DMS53 (cell line): ENCODE measurements at places on chromosomes 1 and 21.

GRCh38 chr1:2451741-2452140, 24.3 kb upstream of the PLCH2 start:
- DNase-seq = peak; percentile 48

GRCh38 chr1:169711469-169712308, at the start of gene SELL:
Gene SELL (minus strand): TSS chr1:169711620. CDS start chr1:169711498, 122 bp downstream.
- peak; percentile 91 for DNase-seq

DNA sequence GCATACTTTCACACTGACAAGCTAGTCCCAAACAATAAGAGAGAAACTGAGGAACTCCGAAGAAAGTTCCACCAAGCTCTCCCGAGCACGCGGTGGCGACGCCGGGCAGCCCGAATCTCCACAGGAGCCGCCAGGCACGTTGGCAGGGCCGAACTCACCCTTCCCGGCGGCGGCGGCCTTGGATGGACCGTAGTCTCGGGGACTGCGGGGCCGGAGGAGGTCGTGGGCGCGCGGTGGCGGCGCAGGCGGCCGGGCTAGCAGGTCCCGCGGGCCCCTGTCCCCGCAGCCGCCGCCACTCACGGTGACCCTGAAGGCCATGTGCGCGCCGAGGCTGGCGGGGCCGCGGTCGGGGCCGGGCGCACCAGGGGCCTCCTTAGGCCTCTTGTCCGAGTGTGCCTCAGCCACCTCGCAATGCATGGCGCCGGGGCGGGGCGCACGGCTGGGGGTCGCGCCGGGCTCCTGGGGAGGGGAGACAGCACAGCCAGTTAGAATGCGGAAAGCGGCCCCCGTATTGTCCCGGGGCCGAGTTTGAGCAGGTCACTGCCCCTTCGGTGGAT, 1.2 kb downstream of the GLIS1 start:
- peak; percentile 64 for DNase-seq

DNA sequence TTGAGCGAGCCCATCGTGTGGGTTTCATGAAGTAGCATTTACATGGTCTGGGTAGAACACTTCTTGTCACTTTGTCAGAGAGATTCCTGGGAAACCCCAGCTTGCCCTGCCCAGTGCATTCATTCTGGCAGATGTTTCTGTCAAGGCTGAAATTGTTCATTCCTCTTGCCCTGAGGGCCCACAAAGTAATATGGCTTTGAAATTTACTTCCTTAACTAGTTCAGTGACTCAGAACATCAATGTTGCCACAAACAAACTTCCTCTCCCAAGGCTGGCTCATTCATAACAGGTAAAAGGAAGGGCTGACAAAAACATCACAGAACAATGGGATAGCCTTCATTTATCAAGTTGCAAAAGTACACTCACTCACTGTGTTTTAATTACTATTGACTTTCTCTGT, 5.0 kb upstream of the KIAA0040 start:
- DNase-seq = peak; percentile 42

- DNase-seq = no peak
Measured at GRCh38 chr1:183920651-183921050, 115.7 kb downstream of the RGL1 start.

DNA sequence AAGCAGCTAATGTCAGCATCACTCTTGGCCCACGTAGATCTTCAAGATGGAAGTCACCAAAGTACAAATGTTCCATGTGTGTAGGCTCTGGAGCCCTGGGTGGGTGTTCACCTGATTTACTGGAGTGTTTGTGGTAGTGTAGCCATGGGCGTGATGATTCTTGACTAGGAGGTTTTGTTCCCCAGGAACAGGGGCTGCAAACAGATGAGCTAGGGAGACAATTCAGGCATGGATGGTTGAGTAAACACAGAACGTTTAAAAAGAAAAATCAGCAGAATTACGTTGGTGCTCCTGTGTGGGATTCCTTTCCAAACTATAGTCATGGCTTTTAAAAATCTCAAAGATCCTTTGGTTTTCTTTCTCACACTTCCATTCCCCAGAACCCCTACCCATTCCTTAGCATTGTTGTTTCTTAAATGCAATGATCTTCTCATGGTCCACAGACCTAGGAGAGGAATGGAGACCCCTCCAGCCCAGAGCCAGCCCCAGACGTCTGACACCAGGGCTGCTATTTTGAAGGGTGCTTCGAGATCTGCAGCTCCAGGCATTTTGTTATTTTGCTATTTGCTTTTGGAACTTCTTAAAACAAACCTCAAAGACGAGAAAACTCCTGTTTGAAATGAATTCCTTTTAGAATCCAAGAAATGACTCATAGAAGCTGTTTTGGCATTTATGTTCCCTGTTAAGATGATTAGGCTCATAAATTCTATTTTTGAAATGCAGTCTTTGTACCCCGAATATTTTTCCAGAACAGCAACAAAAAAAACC, 115.1 kb downstream of the ETS2 start:
- DNase-seq = no peak

DNA sequence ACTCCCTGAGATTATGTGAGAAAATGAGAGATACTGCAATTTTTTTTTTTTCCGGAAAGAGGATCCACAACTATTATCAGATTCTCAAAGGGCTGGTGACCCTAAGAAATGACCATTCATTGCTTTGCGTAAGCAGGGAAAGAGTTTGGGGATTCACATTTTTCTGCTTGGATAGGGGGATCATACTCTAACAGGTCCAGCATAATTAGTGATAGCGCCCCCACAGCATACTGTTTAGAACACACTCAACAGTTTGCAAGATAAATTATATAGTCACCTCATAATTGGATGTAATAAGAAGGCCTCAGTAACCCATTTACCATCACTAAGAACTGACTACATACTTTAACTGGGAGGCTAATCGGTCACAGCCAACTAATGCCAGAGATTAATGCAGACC, 1.9 kb downstream of the CCT3 start:
- DNase-seq = peak; percentile 19

DNA sequence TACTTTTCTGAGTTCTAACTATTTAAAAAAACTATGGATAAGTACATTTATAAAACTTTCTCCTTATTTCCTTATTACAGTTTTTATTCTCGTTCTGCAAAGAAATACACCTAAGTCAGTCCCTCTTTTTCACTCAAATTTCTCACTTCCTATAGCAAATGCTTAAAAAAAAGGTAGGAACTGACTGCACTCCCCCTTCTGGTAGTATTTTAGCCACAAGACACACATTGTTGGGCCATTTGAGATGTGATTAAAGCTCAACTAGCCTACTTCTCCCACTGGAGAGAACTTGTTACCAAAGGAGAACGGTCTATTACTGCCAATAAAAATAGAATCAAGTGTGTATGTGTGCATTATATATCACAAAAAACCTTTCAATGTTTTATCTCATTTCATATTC, 521.9 kb upstream of the PRMT6 start:
- DNase-seq = peak; percentile 47

DNA sequence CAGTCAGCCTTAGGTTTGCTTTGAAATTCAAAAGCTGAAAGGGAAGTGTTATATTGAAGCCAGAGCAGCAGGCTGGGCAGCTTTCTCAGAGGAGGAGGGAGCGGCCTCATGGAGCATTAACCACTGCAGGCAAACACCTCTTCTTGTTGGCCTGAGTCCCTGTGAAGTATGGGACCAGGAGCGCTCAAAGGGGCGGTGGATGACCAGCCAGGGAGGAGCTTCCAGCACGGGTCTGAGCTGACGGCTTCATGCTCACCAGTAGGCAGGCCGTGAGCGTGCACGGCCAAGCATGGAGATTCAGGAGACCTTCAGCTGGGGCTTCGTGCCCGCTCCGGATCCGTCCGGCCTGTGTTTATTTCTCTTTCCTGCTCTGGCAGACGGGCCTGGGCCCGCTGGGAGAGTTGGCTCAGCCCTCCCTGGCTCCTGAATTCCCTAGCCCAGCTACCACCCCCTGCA, 245.2 kb downstream of the TRABD2B start:
- no peak for DNase-seq

GRCh38 chr1:193634876-193635275, 448.5 kb upstream of the B3GALT2 start:
- DNase-seq = no peak

DNA sequence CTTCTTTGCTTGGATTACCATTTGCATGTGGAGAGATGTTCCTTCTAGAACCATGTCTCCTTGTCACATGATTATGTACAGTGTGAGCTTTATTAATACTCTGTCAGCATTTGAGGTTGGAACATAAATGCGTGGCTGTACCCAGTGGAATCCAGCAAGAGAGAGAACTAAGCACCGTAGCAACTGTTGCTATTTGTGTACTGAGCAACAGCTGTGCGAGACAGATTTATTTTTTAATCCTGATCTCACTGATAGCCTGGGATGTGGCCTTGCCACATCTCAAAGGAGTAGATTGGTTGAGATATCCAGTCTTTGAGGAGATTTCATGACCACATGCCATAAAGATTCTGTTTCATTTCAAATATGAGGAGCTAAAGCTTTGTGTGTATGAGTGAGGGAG, 43.4 kb downstream of the KIF1B start:
- peak; percentile 51 for DNase-seq
